C1 segment of cervical spinal cord (tissue), 14 donors: ENCODE measurements at places on chromosomes 13 and 19.

- no peak for DNase-seq
Measured at GRCh38 chr13:23811366-23812062, 77.7 kb downstream of the MIPEP start.

- DNase-seq, result no peak
Measured at GRCh38 chr13:70964124-70964523, 855.9 kb upstream of the KLHL1 start.

- no peak for DNase-seq
Measured at GRCh38 chr13:90591260-90591926, 756.1 kb upstream of the MIR17HG start.

- DNase-seq, result no peak
Measured at GRCh38 chr13:42498521-42498920, 75.4 kb upstream of the TNFSF11 start.

GRCh38 chr19:1467490-1468273 lies 11.3 kb downstream of the C19orf25 start:
- DNase-seq, result no peak

DNA sequence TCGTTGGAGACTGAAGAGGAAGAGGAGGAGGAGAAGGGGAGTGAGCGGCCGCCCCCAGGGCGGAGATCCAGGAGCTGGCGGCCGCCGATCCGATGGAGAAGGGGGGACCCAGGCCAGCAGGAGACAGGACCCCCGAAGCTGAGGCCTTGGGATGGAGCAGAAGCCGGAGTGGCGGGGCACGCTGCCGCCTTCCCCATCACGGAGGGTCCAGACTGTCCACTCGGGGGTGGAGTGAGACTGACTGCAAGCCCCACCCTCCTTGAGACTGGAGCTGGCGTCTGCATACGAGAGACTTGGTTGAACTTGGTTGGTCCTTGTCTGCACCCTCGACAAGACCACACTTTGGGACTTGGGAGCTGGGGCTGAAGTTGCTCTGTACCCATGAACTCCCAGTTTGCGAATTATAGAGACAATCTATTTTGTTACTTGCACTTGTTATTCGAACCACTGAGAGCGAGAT lies 1.8 kb downstream of the GADD45B start:
- no peak for DNase-seq

DNA sequence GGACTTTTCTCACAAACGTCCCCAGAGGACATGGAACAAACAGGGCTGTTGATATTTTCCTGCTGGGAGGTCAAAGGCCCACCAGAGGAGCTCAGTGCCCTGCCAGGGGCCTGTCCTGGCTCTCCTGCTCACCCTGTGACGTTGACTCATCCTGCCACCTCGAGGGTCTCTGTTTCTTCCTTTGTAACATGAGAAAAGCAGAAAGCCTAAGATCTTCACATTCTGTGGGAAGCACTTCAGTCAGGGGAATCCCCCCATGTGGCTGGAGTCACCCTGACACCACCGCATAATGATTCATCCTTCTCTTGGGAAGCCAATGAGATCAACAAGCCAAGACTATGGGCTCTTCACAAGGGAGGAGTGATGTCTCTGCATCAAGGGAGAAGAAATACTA lies 147.9 kb downstream of the KATNAL1 start:
- DNase-seq, result no peak

- no peak for DNase-seq
Measured at GRCh38 chr13:33758113-33758512, 59.8 kb upstream of the RFC3 start.

DNA sequence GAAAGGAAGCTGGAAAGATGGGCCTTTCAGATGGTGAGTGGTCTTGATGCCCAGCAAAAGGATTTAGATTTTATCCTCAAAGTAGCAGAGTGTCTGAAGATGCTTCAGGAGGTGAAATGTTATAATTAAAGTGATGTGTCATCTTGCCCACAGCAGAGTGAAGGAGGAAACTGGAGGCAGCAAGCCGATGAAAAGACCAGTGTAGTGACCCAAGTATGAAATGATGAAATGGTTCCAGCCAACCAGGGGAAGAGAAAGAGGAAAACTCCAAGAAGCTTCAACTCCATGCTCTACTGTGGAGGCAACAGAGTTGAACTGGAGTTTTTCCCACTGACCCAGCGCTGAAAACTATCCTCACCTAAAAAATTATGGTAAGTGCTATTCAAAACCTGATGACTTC lies 66.7 kb downstream of the FOXO1 start:
- no peak for DNase-seq

DNA sequence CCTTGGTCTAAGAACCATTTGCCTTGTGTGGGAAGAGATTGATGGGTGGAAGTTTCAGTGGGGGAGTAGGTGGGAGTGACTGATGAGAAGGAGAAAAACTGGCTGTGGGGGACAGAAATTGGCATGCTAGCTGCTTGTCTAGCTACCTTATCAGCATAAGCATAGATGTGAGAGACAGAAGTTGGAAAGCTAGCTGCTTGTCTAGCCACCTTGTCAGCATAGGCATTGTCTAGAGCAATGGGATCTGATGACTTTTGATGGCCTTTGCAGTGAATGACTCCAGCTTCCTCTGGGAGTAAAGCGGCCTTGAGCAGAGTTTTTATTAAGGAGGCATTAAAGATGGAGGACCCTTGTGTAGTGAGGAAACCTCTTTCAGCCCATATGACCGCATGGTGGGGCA lies 9.9 kb upstream of the NCR1 start:
- DNase-seq, result no peak

DNA sequence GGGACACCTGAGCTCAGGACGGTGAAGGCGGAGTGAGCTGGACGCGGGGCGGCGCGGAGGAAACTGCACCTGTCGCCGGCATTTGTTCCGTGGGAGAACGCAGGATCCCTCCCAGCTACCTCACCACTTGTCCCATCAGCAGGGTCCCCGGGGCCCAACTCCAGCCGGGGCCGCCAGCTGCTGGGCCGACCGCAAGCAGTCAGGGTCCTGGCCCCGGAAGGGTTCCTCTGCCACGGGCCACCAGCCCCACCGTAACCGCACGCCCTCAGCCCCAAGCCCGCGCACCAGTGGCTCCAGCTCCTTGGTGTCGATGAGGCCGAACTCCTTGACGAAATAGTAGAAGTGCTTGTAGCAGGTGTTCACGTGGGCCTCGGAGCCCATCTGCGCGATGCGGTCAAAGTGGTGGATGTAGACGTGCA lies 19.6 kb downstream of the MOB3A start:
- DNase-seq, result no peak

DNA sequence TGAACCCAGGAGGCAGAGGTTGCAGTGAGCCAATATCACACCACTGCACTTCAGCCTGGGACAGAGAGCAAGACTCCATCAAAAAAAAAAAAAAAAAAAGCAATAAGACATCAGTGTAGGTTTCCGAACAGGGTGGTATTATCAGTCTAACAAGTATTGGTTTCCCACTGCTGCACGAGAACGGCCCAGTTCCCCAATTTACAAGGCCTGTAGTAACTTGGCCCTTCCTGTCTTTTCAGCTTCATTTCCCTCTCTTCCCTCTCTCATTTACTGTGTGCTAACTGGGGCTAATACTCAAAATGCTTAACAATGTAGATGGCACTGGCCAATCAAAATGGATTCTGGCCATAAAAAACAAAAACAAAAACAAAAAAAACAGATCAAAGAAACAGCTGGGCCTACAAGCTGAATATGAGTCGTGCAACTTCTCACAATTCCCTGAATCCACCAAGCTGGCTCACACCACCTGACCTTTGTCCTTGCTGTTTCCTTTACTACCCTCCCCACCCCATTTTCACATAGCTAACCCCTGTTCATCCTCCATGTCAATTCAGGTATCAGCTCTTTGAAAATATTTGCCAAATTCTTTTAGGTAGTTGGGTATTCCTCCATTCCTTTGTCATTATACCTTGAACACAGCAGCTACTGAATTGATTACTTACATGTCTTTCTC lies 2.4 kb downstream of the TEX101 start:
- no peak for DNase-seq

DNA sequence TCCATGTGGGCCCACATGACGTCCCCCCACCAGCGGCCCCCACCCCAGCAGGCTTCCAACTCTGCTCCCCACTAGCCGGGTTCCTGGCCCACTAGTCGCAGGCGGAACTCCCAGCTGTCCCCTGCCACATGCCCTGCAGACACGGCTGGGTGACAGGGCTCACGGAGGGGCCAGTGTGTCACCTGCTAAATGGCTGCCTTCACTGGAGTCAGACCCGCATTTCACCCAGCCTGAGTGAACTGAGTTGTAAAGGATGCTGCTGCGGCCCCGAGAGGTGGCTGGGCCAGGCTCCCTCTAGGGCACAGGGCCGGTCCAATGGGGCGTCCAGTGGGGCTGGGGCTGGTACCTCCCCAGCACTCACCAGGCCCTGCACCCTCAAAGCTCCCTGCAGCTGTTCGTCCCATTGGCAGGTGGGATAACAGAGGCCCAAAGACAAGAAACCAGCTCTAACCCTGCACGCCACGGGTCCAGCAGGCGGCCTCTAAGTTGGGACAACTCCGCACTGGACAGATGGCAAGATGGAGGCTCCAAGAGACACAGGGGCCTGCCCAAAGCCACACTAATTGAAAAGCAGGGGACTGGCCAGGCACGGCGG lies 3.2 kb downstream of the LMNB2 start:
- DNase-seq, result no peak

- no peak for DNase-seq
Measured at GRCh38 chr19:6210721-6211600, 68.8 kb downstream of the MLLT1 start.

- DNase-seq, result no peak
Measured at GRCh38 chr13:94090773-94091480, 388.6 kb downstream of the DCT start.

DNA sequence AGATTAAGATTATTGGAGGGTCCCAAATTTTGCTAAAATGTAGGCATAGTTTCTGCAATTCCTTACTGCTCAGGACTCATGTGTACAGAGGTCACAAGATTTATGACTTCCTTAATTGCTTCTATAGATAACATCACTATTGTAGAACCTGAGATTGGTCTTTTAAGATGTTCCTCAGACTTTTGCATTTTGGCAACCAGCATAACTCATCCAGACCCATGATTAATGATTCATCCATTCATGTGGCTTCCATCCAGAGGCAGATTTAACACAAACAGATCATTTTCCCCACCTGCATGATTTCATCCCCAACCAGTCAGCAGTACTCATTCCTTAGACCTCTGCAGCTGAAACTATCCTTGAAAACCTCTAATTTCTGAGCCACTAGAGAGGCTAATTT lies 34.5 kb upstream of the CEACAM8 start:
- DNase-seq, result no peak

- no peak for DNase-seq
Measured at GRCh38 chr13:64688893-64689677, 2541.1 kb downstream of the PCDH9 start.

DNA sequence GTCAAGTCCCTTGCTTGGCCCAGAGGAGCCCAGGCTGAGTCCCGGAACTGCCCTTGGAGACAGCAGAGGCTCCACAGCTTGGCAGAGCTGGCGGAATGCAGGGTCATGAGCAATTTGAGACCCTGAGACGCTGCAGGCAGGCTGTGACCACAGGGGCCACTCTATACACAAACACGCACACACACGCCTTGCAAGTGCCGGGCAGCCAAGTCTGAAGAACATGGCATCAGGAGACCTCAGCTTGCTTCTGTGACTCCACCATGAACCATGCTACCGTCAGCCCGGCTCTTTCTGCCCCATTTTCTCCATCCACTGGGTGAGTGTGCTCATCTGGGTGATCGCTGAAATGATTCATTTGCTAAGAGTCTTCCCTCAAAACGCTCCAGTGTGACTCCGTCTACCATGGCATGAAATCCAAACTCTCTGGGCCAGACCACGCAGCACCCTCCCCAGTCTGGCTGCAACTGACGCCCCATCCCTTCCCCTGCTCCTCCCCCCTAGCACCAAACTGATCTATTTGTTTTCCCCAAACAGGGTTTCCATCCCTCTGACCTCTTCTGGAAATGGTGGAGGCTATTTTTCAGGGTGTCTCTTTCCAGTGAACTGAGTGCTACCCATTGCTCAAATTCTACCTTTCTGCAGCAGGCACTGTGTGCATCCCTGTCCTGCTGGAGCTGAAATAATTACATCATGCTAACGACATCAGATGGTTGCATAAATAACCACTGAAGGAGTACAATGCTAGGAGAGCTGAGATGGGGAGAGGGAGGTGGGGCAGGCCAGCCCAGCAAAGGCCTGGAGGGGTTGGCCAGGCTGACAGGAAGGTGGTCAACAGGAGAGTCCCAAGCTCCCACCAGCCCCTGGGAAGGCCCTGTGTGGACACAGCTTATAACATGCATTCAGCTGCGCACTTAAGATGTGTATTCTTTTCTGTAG lies 3.1 kb downstream of the CARS2 start:
- DNase-seq, result no peak

DNA sequence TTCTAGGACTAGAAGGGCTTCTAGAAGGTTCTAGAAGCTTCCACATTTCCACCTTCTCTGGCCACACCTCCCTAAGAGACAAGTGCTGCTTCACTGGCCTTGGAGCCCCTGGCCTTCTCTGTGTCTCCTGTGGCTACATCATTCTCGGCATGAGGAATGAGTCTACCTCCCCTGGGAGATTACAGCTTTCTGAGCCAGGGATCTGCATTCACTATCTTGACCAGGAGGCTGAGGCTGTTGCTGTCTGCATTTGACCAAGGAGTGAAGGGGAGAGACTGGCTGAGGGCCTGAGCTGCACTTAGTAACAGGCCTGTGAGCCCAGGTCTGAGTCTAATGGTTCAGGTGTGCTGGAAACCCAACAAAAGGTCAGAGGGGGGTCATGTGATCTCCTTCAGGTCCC lies 5.3 kb downstream of the CPAMD8 start:
- no peak for DNase-seq

- no peak for DNase-seq
Measured at GRCh38 chr13:90557626-90558025, 789.9 kb upstream of the MIR17HG start.

- DNase-seq, result no peak
Measured at GRCh38 chr19:5567360-5567969, at the start of gene TINCR. TSS of gene TINCR (minus strand) at chr19:5567953.

GRCh38 chr19:47601180-47601904 lies 7.6 kb upstream of the BICRA start:
- no peak for DNase-seq

GRCh38 chr19:46529622-46530451 lies 34.2 kb upstream of the PNMA8B start:
- DNase-seq, result no peak

DNA sequence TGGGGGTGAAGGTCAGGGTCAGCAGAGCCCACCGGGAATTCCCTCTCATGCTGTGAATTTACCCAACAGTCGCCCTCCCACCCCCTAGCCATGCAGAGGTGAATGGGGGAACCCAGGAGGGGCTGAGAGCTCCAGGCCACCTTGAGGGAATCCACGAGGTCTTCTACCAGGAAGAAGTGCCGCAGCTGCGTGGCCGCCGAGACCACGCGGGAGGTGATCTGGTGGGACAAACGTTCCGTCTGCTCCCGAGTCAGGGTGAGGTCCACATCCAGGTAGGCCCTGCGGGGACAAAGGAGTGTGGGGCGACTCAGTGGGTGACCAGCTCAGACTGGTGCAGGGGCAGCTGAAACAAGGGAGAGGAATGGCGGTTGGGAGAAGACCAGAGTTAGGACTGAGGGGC lies 8.1 kb downstream of the RTN2 start:
- no peak for DNase-seq

GRCh38 chr19:16371540-16371986 lies 46.9 kb downstream of the KLF2 start:
- no peak for DNase-seq
